ENCODE measurements at places on chromosomes 3 and 15.

DNA sequence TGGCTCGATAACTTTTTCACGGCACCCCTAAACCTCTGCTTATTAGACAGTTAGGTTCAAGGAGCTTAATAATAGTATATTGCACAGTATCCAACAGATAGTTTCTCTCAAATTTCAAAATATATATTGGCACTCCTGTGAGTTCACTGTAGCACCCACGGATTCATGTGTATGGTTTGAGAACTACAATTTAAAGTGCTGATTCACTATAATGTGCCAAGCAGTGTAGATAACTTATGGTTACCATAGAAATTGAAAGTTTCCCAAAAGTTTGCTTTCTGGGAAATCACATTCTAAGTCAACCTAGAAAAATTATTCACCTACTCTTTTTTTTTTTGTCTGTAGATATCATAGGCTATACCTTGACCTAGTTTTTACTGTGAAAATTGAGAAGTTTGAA, 86.6 kb downstream of the GAP43 start:
- no peak for DNase-seq

GRCh38 chr15:99202176-99202552, 47.2 kb downstream of the TTC23 start:
- no peak for DNase-seq

DNA sequence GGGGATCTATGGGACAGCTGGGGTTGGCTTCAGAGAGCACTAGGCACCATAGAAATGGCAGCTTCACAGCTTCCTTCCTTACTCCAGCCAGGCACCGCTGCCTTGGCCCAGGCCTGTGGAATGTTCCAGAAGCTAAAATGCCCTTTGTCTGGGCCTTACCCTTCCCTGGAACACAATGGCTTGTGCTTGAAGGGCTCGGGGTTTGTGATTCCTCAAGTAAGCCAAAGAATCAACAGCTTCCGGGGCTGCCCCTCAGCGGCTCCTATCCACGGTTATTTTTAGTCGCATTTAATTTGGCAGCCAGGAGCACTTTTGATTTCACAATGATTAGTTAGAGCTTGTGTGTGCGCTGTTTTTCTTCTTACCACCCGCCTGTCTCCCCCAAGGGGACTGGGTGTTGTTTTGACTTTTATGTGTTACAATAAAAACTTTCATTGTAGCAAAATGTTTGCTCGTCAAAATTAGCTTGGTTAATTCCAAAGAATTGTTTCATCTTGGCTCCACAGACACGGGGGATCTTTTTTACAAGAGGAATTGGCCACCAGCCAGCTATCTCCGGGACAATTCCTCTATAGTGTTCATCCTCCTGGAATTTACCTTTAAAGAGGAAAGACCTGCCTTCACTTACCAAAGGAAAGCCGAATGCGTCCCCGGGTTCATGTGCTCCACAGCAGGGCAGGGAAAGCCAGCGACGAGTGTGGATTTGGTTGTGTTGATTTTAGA, 73.8 kb downstream of the TLE3 start:
- peak; percentile 74 for DNase-seq

DNA sequence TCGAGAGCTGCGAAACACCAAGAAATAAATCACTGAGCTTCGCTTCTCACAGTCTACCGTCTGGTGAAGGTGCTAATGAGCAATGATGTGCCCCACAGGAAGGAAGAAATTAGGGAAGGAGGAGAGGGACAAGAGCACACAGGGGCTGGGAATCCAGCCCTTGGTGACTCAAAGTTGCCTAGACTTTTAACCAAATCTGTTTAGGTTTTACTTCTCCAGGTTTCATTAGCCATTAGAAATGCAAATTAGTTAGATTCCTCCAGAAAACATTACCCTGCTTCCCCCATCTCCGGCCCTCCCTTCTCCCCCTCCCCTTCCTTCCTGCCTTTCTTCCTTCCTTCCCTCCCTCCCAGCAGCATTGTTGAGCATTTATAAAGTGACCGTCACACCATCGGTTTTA, 59.3 kb upstream of the UBE2E1 start:
- DNase-seq, result no peak

- no peak for DNase-seq
These were observed 271.5 kb downstream of the SLC9A9 start for GRCh38 chr3:143576568-143577270.

- no peak for DNase-seq
These were observed 784.6 kb downstream of the NR2F2 start for GRCh38 chr15:97114900-97115760.

DNA sequence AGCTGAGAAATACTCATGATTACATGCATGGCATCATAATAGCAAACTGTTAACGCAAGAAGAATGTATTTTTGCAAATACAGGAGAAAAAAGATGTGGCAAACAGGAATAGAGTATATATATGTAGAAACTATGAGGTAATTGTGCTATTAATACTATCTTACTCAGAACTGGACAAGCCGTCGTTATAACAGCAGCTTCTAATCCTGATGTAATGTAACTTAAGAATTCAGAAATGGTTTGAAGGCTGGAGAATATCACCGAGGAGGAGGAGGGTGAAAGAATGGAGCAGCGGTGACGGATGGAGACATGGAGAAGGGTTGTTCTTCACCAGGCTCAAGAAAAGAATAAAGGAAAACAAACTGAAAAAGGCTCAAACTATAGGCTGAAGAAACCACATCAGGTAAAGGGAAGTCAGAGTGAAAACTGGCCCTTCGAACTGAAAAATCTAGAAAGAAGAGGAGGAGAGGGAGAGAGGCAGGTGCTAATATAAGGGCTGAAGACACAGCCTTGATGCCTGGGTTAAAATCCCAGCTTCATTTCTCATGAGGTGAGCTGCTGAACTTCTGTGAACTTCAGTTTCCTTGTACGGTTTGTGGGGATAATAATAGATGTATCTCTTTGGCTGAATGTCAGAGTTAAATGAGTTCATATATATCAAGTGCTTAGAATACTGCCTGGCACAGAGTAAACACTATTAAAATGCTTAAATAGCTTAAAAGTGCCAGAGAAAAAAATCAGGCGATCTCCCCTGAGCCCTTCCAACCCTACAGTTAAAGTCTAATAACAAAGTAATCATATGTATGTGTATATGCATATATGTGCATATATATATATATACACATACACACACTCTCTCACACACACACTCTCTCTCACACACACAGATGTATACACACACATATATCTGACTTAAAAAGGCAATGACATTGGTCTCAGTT, 43.9 kb downstream of the GOLIM4 start:
- DNase-seq, result no peak

DNA sequence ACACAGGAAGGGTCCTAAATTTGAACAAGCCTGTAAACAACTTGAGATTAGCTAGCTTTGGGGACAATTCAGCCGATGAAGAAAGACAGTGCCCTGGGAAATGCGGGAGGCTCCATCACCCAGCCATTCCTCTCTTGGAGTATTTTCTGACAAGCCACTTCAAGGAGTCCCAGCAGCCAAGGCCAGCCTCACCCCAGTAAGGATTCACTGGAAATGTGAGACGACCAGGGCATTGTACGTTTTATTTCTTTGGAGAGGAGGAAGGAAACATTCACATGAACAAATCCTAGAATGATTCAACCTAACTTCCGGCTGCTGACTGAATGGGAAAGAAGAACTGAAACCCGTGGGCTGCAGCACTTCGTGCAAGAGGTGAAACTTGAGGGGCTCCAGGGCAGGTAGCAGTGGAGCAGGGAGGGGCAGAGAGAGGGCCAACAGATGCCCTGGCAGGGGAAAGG, 116.4 kb upstream of the ARHGEF3 start:
- no peak for DNase-seq

DNA sequence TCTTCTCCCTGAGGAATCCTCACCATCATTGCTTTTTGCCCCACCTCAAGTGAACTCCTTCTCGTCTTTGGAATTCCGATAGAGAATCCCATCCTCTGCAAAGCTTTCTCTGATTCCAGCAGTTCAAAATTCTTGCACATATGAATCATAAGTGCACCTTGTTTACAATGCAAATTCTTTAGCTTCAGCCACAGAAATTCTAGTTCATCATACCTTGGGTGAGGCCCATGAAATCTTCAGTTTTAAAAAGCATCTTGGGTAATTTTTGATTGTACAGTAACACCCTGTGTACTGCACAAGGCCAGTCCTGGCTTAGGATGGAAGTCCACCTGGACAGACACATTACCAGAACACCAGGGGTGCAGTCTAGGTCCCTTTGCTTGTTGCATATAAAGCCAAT, 30.8 kb downstream of the MDFIC2 start:
- no peak for DNase-seq

- no peak for DNase-seq
These were observed 93.0 kb upstream of the LPP start for GRCh38 chr3:188060840-188061544.

- no peak for DNase-seq
These were observed 36.2 kb downstream of the SLC30A4 start for GRCh38 chr15:45486317-45486716.

DNA sequence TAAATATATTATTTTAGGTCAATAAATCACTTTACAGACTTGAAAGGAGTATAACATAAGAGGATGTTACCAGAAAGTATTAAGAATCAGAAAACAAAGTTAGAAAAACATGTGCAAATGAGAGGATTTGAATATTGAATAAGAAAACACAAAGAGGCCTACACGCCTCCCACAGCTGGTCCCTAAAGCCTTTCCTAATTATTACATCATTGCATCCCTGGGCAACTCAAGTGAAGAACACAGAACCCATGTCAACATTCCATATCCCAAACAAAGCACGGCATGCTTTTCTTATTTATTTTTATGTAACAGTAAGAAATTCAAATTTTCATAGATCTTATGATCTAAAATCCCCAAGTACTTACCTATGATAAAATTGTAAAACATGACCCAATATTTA, 61.2 kb downstream of the HERC1 start:
- no peak for DNase-seq

GRCh38 chr3:15390460-15390859, 36.9 kb downstream of the METTL6 start:
- peak; percentile 23 for DNase-seq

Data from tibial nerve (tissue), 4 donors.